ENCODE measurements at places on chromosomes 2 and 18.

DNA sequence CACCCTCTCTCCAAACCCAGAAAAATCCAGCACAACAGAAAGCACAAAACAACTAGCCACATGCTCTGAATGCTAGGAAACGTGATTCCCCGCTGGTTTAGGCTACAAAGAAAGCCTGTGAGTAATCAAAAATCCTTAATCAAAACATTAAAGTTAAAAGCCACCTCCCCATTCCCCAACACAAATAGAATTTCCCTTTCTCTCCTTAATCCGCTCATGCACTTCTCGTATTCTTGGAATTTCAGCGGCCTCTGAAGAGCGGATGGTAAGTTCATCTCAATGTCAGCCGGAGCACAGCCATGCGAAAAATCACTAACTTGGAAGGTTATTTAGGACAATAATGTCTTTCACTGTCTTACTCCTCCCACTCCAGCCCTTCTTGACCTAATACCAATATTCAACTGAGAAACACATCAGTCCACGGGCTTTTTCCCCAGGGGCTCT, 126.7 kb downstream of the OSBPL1A start:
- peaks cover 42% of the 10 kb centered on the region for H3K4me1 ChIP-seq
- H3K27ac ChIP-seq, result no peak overlapping the region
- no peaks in the 10 kb centered on the region for H3K36me3 ChIP-seq
- no peak for DNase-seq

DNA sequence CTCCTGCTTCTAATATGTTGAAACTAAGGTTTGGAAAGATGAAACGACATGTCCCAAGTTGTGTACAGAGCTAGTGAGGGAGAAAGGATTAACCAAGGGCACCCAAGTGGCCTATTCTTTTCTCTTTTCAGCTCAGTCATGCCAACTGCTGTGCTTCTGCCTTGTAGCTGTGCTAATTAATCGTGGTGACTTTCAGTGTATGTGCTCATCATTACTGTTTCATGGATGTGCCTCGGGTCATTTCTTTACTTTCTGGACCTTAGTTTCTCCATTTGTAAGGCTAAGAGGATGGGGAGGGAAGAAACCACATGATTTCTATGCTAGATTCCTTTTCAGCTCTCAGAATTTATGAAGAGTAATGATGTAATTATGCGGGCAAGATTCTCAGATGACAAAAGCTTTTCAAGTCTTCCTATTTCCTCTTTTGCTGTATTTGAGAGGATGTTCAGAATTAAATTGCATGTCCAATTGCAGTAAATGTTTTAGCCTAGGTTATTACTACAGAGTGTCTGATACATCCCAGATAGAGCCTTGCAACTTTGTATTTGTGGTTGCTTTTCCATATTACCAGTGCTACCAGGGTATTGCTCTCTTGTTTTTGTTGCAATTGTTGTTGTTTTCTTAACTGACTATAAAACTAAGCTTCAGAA, 621.2 kb downstream of the CNTNAP5 start:
- no peak overlapping the region for H3K27ac ChIP-seq
- no peaks in the 10 kb centered on the region for H3K27me3 ChIP-seq
- no peaks in the 10 kb centered on the region for H3K4me1 ChIP-seq
- no peak for DNase-seq

- H3K4me1 ChIP-seq, result peaks cover 17% of the 10 kb centered on the region
- DNase-seq, result no peak
- no peaks in the 10 kb centered on the region for H3K27me3 ChIP-seq
- no peak overlapping the region for H3K27ac ChIP-seq
- no peaks in the 10 kb centered on the region for H3K36me3 ChIP-seq
Observed at GRCh38 chr2:238107525-238108422, 7.6 kb downstream of the ESPNL start.

DNA sequence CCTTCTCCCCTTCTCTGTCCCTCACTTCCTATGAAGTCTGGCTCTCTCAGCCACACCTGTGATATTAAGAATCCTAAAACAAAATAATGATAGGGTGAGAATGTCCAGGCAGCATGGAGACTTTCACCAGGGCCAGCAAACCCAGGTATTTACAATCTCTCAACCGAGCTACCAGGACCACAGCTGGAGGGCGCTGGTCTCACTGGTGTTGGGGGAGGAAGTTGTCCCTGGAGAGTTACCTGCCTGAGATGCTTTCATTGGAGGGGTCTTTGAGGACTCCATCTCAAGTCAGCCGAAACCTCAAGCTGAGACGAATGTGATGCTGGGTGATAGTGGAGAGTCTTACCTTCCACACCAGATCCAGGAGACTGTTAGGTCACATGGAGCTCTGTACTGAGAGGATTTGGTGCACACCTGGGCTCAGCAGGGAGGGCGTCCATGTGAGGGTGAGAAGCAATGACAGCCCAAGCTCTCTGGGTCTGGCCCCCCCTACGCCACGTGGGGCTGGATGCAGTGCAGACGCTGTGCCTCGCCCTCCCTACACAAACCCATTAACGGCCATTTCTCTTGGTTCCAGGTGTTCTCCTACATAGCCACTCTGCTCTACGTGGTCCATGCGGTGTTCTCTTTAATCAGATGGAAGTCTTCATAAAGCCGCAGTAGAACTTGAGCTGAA, 27.4 kb downstream of the MAL start:
- H3K27me3 ChIP-seq, result no peaks in the 10 kb centered on the region
- no peaks in the 10 kb centered on the region for H3K4me1 ChIP-seq
- no peak overlapping the region for H3K27ac ChIP-seq
- no peak overlapping the region for H3K4me3 ChIP-seq
- no peaks in the 10 kb centered on the region for H3K36me3 ChIP-seq
- no peak for DNase-seq

GRCh38 chr2:219107758-219108157, 47.0 kb upstream of the IHH start:
- H3K4me1 ChIP-seq, result peaks cover 37% of the 10 kb centered on the region
- no peak overlapping the region for H3K27ac ChIP-seq
- no peak for DNase-seq
- no peaks in the 10 kb centered on the region for H3K36me3 ChIP-seq
- H3K4me3 ChIP-seq, result no peak overlapping the region

GRCh38 chr2:222710736-222711135, 39.3 kb downstream of the MOGAT1 start:
- H3K27ac ChIP-seq, result no peak overlapping the region
- peaks cover 21% of the 10 kb centered on the region for H3K4me1 ChIP-seq
- DNase-seq, result no peak
- H3K36me3 ChIP-seq, result no peaks in the 10 kb centered on the region
- H3K4me3 ChIP-seq, result no peak overlapping the region

GRCh38 chr2:173159791-173160463, 84.3 kb downstream of the MAP3K20 start:
- H3K4me3 ChIP-seq, result no peak overlapping the region
- peak overlapping the region; percentile 83 for H3K27ac ChIP-seq
- peak; percentile 97 for DNase-seq
- H3K27me3 ChIP-seq, result no peaks in the 10 kb centered on the region

DNA sequence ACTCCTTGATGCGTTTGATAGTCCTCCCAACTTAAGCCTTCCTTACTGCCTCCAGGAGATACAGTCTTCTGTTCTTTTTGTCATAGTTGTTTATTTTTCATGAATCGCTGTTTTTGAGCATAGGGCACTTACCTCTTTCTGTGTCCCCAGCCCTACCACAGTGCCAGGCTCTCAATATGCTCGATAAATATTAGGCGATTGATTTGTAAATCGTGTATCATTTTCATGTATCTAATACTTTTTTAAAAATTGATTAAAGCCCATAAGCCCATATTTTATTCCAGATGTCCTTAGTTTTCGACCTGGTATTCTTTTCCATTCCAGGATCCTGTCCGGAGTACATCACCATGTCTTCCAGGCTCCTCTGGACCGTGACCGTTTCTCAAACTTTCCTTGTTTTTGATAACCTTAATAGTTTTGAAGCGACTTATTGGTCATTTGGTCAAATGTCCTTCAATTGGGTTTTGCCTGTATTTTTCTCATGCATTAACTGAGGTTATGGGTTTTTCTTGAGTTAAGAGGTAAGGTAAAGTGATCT, 444 bp upstream of the MMADHC start:
- H3K4me3 ChIP-seq, result peak overlapping the region; percentile 70

GRCh38 chr2:36569267-36569856, 28.6 kb downstream of the FEZ2 start:
- H3K27me3 ChIP-seq, result no peaks in the 10 kb centered on the region
- H3K4me3 ChIP-seq, result no peak overlapping the region
- DNase-seq, result no peak
- no peak overlapping the region for H3K27ac ChIP-seq
- H3K36me3 ChIP-seq, result peaks cover 50% of the 10 kb centered on the region

GRCh38 chr2:190578158-190579057, 43.9 kb upstream of the NEMP2 start:
- no peaks in the 10 kb centered on the region for H3K4me1 ChIP-seq
- H3K27ac ChIP-seq, result no peak overlapping the region
- H3K27me3 ChIP-seq, result no peaks in the 10 kb centered on the region
- H3K4me3 ChIP-seq, result no peak overlapping the region

GRCh38 chr2:160368988-160369930, 124.3 kb downstream of the RBMS1 start:
- no peak overlapping the region for H3K4me3 ChIP-seq
- no peak for DNase-seq

GRCh38 chr2:3242747-3243369, 134.8 kb downstream of the EIPR1 start:
- no peak overlapping the region for H3K4me3 ChIP-seq
- H3K27ac ChIP-seq, result peak overlapping the region; percentile 44

Measured in CD14-positive monocyte (primary cell).